EL (cell line): ENCODE measurements at places on chromosomes 2 and 18.

- peak; percentile 31 for DNase-seq
Measured at GRCh38 chr2:127864877-127865276, 6.9 kb upstream of the POLR2D start.

- peak; percentile 86 for DNase-seq
Measured at GRCh38 chr2:112836695-112837117, at the start of gene IL1B. IL1B (minus strand) TSS chr2:112836779; CDS start chr2:112836229, 550 bp downstream.

- DNase-seq = no peak
Measured at GRCh38 chr2:99468155-99468554, 21.7 kb downstream of the REV1 start.

GRCh38 chr2:44955593-44956392 lies 14.3 kb downstream of the SIX3 start:
- peak; percentile 65 for DNase-seq

GRCh38 chr2:30770816-30771576 lies 36.2 kb downstream of the CAPN13 start:
- DNase-seq = no peak

- no peak for DNase-seq
Measured at GRCh38 chr2:98573426-98573825, 34.9 kb downstream of the COA5 start.

GRCh38 chr18:37535968-37536367 lies 29.6 kb downstream of the CELF4 start:
- no peak for DNase-seq

- no peak for DNase-seq
Measured at GRCh38 chr2:142065700-142066099, 65.1 kb downstream of the LRP1B start.

DNA sequence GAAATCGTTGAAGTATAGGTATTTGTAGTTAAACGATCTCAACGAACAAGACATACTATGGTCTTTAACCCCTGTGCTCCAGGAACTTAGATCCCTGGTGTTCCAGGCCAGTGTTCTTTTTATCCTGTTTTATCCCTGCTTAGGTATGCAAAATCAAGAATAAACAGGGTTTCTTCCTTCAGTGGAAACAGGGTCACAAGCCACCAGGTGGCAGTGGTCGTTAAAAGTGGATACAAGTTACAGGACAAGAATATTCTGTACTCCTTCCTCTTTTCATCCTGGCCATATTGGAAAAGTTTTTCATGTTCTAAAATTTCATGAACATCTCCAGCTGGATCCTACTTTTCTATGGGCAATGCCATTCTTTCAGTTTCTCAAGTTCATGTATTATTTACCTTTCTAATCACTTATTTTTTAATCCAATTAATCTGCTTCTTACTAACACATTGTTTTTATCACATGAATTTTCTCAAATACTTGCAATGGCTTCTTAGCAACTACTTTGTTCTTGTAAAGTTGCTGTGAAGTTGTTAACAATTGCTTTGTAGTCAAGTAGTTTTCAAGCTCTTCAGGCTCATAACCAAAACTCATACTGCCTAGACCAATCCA lies 16.4 kb upstream of the HNMT start:
- DNase-seq = peak; percentile 58

- no peak for DNase-seq
Measured at GRCh38 chr18:63368611-63369010, 1.6 kb upstream of the KDSR start.

DNA sequence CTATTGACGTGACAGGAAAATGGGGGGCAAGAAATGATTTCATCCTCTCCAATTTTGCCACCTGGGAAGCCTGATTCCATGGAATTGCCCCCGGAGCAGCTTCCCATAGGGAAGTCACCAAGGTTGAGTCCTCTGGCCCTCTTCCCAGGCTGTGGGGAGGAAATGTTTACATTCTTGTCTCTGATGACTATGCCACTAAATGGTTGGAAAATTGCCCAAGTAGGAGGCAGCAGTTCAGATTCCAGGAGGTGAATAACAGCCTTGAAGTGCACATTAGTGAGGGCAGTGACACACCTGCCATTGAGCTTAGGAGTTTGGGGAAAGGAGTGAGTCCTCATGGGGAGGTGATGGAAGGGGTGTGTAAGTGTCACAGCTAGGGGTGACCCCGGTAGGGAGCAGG lies 449.2 kb upstream of the DCC start:
- DNase-seq = peak; percentile 0

GRCh38 chr2:71207601-71208000 lies 19.3 kb downstream of the PAIP2B start:
- DNase-seq = no peak

GRCh38 chr2:16750175-16750924 lies 84.7 kb upstream of the CYRIA start:
- no peak for DNase-seq

GRCh38 chr18:55633032-55633431 lies 45.0 kb upstream of the TCF4 start:
- no peak for DNase-seq

GRCh38 chr2:19764998-19765397 lies 136.8 kb downstream of the TTC32 start:
- no peak for DNase-seq

DNA sequence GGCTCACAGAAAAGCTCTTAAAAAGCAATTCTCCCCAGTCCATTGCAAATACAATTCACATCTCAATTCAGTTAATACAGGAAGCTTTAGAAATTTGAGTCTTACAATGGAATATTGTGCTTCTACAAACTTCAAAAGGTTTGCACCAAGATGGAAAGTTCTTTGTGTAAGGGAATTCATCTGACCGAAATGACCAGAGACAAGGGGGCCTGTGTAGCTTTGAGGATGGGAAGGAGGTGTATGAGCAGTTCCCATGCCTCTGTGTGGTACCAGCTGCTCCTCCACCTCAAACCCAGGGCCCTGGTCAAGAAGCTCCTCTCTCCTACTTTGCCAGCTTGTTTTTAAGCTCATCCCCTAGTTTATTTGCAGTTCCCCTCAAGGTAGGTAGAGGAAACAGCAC lies 312.8 kb upstream of the PKDCC start:
- DNase-seq = no peak

DNA sequence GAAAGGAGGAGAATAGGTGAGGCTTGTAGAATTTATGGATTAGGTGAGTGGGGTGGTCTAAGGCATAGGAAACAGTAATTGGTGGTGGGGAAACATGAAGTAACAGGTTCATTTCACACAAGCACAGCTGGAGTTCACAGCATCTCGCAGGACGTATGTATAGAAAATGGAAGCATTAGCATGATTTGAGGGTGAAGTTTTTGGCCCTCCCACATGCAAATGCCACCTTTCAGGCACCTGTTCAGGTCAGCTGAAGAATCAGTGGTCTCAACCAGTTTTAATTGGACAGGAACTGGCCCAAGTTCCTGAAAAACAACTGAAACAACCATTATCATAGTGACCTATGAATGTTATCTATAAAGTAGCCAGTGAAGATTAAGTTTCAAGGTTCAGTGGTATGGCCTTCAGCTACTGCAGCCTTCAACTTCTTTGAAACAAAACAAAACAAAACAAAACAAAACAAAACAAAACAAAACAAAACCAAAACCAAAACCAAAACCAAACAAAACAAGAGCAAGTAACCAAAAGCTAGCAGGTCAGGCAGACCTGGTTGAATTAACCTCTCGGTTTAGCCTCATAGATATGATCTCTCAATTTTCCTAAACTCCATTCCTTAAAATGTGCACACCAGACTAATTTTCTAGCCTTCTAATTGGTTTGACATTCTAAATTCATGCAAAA lies 102.1 kb upstream of the SPHKAP start:
- DNase-seq = no peak

GRCh38 chr2:218310853-218311540 lies 18.7 kb upstream of the TMBIM1 start:
- no peak for DNase-seq

DNA sequence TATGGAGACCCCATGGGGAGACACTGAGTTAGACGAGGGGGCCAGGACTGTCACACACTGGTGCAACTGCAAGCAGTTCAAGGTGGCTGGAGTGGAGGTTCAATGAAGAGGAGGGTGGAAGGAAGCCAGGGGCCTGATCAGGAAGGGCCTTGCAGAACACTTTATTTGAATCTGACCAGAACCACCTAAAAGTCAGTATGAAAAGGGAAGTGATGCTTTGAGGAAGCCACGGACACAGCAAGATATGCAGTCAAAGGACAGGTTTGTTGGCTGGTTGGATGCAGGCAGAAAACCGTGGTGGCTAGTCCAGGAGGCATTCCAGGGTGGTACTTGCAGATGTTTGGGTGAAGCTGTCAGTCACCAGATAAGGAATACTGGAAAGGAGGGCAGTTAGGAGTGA lies 3.5 kb upstream of the FAM124B start:
- no peak for DNase-seq

DNA sequence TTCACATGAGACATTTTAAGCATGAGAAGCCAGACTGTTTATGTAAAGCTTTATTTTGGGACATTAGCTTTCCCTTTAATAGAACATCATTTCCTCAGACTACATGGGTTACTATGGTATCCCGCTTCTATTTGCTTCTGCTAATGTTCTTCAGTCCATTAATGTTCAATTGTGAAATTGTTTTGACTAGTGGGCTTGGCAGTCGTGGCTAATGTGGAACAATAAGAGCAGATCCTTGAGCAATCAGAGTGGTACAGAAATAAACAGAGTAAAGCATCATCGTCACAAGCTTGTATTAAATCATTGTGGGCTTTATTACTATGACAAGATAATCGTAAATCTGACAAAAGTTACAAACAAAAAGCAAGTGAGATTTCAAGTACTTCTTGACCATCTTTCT lies 60.2 kb downstream of the PDE1A start:
- no peak for DNase-seq

DNA sequence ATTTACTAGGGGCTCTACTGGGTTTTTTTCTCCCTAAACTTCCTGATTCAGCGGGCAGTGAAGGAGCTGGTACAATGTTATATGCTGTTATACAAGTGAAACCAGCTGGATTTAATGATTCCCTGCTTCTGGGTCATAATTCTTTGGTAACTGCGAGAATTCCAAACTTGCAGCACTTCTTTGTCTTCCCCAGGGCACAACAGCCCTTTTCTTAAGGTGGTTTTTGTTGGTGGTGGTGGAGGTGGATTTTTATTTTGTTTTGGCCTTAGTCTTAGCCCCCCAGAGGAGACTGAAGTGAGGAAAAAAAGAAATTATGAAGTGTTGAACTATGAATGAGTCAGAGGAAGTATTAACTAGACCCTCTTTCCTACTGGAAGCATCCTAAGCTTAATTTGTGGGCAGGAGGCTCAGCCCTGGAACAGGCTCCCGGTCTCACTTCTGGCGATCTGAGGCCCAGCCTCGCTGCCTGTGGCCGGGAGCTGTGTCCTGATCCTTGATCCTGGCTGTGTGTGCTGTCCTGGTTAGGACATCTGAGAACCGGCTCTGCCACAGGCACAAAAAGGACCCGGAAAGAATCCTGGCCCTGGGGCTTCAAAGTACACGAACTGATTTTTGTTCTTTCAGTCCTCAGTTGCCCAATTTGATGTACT lies 141.9 kb downstream of the LYPD6B start:
- DNase-seq = peak; percentile 27

- DNase-seq = peak; percentile 32
Measured at GRCh38 chr2:214607051-214607450, 196.2 kb downstream of the VWC2L start.

GRCh38 chr2:134717286-134718022 lies 1.3 kb downstream of the TMEM163 start:
- DNase-seq = no peak

- DNase-seq = peak; percentile 30
Measured at GRCh38 chr2:201298462-201299052, 38.2 kb downstream of the CASP8 start.

- DNase-seq = no peak
Measured at GRCh38 chr2:215847056-215847455, 166.3 kb downstream of the MREG start.

GRCh38 chr2:214853906-214854305 lies 44.4 kb upstream of the BARD1 start:
- DNase-seq = no peak

DNA sequence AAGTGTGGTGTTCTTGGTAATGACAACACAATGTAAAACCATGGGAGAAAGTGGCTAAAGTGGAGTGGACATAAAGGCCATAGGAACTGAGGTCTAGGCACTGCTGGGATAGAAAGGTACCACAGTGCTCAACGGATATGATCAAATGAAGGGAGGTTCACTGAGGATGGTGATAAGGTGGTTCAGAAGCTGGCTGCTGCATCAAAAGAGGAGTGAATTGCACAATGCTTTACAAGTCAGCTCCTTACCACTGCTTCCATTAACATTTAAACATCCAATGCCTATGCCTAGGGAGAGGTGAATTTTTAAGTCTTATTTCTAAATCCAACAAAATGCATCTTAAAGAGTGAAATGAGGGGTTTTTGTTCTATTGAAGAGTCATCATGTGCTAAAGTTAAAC lies 100.1 kb upstream of the ITGB6 start:
- no peak for DNase-seq

GRCh38 chr2:173240083-173240482 lies 114.6 kb upstream of the CDCA7 start:
- no peak for DNase-seq
